ENCODE measurements at places on chromosomes 2 and 18.
A peak's percentile ranks its signal among the peaks of the same experiment; 100 is the strongest.

GRCh38 chr2:20671036-20671735, 4.2 kb downstream of the GDF7 start:
- no peak for DNase-seq

- DNase-seq = no peak
These were observed 72.2 kb downstream of the EMILIN2 start for GRCh38 chr18:2918761-2919550.

DNA sequence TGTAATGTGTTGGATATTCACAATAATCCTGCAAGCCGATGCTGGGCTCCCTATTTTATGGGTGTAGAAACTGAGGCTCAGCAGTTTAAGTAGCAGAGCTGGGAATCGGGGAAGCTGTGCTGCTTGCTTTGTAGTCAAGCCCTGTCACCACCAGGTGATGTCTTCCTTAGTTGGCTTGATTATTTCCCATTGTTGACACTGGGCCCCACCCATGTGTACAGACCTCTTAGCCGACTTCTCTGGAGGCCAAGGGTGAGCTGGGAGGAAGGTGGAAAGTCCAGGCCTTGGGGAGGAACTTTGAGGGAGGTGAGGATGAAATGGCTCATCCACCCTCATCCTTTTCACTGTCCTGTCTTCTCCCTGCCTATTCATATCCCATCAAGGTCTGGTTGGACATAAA, 60.0 kb downstream of the CAPN13 start:
- DNase-seq = no peak

DNA sequence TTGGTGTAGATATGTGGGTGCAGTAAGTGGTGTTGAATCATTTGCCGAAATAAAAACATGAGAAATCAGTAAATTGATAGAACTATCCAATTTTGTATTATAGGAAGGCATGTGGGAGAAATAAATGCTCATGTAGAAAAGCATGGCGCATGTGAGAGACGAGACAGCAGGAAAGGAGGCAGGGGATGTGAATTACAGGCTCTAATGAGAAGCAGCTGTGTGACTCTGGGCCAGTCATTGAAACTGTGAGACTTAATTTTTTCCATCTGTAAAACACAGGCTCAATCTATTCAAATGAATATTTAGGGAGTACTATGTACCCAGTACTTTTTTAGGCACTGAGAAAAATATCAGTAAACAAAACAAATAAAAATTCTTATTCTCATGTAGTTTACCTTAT, 42.6 kb upstream of the MAP3K20 start:
- DNase-seq = no peak

GRCh38 chr2:71802556-71802955, 345.1 kb downstream of the CYP26B1 start:
- DNase-seq = no peak

DNA sequence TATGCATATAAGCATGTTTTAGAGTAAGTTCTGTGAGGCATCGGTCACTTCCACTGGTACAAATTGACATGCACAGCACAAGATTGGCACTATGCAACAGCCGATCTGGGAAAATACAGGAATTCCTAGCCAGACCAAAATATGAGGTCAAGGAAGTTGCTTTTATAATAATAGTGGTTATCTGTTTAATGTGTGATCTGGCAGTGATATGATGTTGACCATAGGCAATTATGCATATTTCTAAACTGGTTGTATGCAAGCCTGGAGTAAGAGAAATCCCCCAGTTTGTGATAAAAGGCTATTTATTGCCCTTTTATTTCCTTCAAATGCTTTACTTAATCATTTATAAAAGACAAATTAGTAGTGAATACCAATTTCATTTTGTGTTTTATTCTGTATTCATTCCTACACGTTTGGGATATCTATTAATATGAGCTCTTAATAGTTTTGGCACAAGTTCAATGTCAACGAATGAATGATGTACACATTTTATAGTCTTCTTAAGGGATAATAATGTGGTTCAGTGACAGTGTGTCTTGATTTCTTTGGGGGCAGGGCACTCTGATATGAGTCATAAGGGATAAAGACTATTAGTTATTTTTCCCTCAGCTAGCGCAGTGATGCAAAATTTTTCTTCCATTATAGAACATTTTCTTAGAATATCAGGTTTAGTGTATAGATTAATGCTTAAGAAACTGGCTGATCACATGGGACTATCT, 34.7 kb upstream of the ZEB2 start:
- no peak for DNase-seq

- peak; percentile 32 for DNase-seq
These were observed 566 bp upstream of the CMPK2 start for GRCh38 chr2:6866275-6866671.

GRCh38 chr2:37600735-37601134, 70.7 kb downstream of the CDC42EP3 start:
- DNase-seq = peak; percentile 93
